Fibroblast of lung (primary cell): ENCODE measurements at places on chromosomes 6 and 20. TPM values are rescaled to one million over a fixed set of nuclear protein-coding genes. Genes with fewer than 3 reads are reported as not detected.

GRCh38 chr6:32081168-32081990, 27.8 kb downstream of the TNXB start:
- DNase-seq = peak; percentile 84

DNA sequence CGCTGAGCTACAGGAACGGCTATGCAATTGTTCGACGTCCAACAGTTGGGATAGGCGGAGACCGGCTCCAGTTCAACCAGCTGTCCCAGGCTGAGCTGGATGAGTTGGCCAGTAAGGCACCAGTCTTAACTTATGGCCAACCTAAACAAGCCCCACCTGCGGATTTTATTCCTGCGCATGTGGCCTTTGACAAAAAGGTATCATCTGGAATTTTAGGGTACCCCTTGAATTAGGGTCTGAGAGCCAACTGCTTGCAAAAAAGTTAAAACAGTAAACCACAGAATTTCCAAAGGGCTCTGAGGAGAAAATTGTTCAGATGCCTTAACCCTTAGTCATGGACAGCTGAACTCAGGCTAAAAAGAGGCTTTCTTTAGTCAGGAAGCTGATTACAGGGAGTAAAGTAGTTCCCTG, 3.8 kb downstream of the EFHC1 start:
- DNase-seq = peak; percentile 97

DNA sequence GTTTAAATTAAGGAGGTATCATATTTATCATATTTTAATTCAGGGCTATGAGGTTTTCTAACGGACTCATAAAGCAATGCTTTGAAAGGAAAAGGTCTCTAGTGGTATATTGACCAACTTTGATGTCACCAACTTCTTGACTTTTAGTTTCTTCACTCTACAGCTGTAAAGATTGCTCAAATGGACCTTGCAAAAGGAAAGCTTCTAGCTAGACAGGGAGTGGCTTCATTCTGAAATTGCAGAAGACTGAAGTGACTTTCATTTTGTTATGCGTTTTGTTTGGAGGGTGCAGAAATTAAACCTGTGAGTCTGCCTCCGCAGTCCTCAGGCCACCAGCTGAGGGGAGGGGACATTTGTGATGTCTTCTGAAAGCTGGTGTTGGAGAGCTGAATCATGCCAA, 95.7 kb downstream of the SLC24A3 start:
- no peak for DNase-seq

DNA sequence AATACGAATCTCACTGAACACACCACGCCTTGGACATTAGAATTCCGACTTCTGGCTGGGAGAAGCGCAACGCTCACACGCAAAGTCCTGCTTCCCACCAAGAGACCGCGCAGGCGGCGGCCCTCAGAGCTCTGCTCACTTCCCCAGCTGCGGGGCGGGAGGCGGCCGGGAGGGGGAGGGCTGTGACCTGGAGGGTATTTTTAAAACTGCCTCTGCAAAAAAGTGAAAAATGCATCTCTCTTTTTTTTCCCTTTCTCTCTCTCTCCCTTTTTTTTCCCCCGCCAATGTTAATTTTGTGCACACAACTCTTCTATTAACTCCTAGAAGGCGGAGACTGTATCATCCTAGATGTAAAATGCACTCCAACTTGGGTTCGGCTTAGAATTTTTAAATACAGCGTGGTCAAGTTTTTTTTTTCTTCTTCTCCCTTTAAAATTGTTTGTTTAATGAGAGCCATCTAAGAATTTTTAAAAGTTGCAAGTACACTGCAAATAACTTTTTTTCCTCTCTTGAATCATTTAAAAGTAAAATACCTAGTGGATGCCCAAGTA, 66.4 kb downstream of the STX11 start:
- no peak for DNase-seq

DNA sequence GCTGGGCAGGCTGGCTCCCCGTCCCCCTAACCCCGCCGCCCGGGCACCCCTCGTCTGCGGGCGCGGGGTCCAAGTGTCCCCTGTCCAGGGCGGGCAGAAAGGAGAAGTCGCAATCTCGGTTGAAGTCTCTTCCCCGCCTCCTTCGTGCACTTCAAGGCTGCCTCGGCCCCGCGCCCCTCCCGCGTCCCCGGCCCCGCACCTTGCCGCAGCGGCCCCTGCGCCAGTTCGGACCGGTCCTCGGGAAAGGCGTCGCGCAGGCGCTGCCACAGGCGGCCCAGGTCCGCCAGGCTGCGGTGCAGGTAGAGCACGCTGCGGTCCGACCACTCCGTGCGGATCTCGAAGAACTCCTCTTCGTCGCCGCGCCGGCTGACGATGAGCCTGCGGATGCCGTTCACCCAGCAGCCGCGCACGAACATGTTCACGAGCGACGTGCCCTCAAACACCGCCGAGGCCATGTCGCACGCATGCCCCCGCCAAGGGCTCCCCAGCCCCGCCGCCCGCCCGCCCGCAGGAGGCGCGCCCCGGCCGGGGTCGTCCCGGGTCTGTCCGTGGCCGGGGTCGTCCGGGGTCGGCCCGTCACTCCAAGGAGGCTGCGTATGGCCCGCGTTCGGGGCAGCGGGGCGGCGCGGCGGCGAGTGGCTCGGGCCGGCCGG, at the start of gene PXDC1:
Gene PXDC1 (minus strand): TSS at position 637 of the 653 bp plus-strand sequence. CDS start 182 bp downstream, at position 455.
- no peak for DNase-seq

GRCh38 chr6:159716247-159717096, 10.8 kb upstream of the WTAP start:
- peak; percentile 98 for DNase-seq

GRCh38 chr20:11401988-11402387, 515.7 kb upstream of the BTBD3 start:
- DNase-seq = no peak

- no peak for DNase-seq
These were observed 580.4 kb downstream of the EYS start for GRCh38 chr6:65126667-65127066.

- peak; percentile 36 for DNase-seq
These were observed 339.6 kb downstream of the ARHGAP18 start for GRCh38 chr6:129370268-129370916.

DNA sequence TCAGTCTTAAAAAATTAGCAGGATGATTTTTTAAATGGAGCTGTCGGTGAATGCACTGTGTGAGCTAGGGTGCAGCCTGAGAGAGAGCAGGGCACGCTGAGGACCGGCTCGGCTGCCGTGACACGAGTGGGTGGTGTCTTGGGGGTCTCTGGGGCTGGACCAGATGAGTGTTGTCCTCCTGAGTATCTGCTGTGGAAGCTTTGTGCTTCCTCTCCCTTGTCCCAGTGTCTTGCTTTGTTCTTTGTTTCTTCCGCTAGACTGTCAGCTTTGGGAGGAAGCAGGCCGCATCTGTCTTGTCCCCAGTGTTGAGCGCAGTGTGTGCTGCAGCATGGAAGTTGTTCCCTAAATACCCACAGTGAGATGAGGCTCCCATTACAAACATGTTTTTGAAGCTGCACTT, 89.4 kb downstream of the RTN4IP1 start:
- DNase-seq = no peak

GRCh38 chr20:50220894-50221365, 30.3 kb downstream of the CEBPB start:
- no peak for DNase-seq

The RIPPLY2 gene
- polyA plus RNA-seq = not detected in 2 replicates

The ATG5 gene
- polyA plus RNA-seq = 33.3 and 38.6 TPM in 2 replicates

The C20orf141 gene
- 0.36 and 0.57 TPM in 2 replicates for polyA plus RNA-seq

The TFEB gene
- polyA plus RNA-seq = 1.9 and 2.0 TPM in 2 replicates
